Neural progenitor cell (in vitro differentiated cells): ENCODE measurements at places on chromosomes 4 and X. TPM values are rescaled to one million over a fixed set of nuclear protein-coding genes. Genes with fewer than 3 reads are reported as not detected.

Gene INTU
- 22.0 and 31.2 TPM in 2 replicates for total RNA-seq

- no peaks in the 10 kb centered on the region for H3K36me3 ChIP-seq
- no peak overlapping the region for H3K4me3 ChIP-seq
- DNase-seq: no peak
- no peaks in the 10 kb centered on the region for H3K4me1 ChIP-seq
- H3K27ac ChIP-seq: no peak overlapping the region
- H3K27me3 ChIP-seq: no peaks in the 10 kb centered on the region
These were observed 26.0 kb upstream of the ENPEP start for GRCh38 chr4:110449947-110450346.

GRCh38 chrX:147912093-147912801 lies 528 bp downstream of the FMR1 start:
- DNase-seq: peak; percentile 53
- peak overlapping the region; percentile 89 for H3K27ac ChIP-seq
- no peaks in the 10 kb centered on the region for H3K27me3 ChIP-seq
- no peaks in the 10 kb centered on the region for H3K36me3 ChIP-seq

Gene RPL36A
- 2,927 and 6,478 TPM in 2 replicates for total RNA-seq

DNA sequence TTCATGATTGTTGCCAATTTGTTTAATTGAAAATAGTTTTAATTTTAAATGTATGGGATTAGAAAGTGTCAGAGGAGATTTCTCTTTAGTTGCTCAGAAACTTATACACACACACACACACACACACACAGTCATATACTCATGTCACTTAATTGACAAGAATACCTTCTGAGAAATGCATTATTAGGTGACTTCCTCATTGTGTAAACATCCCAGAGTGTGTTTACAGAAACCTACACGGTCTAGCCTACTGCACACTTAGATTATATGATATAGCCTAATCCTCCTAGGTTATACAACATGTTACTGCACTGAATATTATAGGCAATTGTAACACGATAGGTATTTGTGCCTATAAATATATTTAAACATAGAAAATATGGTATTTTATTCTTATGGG lies 1327.4 kb downstream of the FSTL5 start:
- DNase-seq: no peak
- no peak overlapping the region for H3K4me3 ChIP-seq
- H3K27ac ChIP-seq: no peak overlapping the region
- H3K36me3 ChIP-seq: no peaks in the 10 kb centered on the region
- no peaks in the 10 kb centered on the region for H3K27me3 ChIP-seq
- H3K4me1 ChIP-seq: peaks cover 6% of the 10 kb centered on the region

DNA sequence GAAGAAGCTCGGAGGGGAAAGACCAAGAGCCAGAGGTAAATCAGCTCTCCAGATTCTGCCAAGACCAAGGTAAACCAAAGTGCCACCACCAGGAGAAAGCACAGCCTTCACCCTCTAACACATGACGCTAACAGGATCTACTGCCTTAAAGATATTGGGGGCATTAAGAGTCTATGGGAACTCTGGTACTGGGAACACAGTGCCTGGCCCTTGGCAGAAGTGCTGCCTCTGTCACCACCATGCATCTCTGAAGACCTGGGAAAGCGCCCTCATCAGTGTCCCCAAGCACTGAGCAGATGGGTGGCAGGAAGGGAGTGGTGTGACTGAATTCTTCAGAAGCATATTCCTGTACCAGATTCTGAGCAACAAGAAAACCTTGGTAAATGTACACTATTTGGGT lies 1.3 kb downstream of the QDPR start:
- no peak for DNase-seq
- no peaks in the 10 kb centered on the region for H3K36me3 ChIP-seq
- peaks cover 9% of the 10 kb centered on the region for H3K4me1 ChIP-seq
- H3K27ac ChIP-seq: no peak overlapping the region

Gene GPR34
- not detected in 2 replicates for total RNA-seq

- no peaks in the 10 kb centered on the region for H3K27me3 ChIP-seq
- no peaks in the 10 kb centered on the region for H3K4me1 ChIP-seq
- no peak overlapping the region for H3K4me3 ChIP-seq
- H3K27ac ChIP-seq: no peak overlapping the region
These were observed 65.9 kb upstream of the CBLL2 start for GRCh38 chrX:22206781-22207180.

Gene CFI
- total RNA-seq: not detected in 2 replicates
